Neural crest cell (in vitro differentiated cells): ENCODE measurements at places on chromosomes 5 and 9. TPM values are rescaled to one million over a fixed set of nuclear protein-coding genes. Genes with fewer than 3 reads are reported as not detected.

GRCh38 chr9:107118863-107119624 lies 164.0 kb upstream of the RAD23B start:
- no peak for DNase-seq

- no peak for DNase-seq
Measured at GRCh38 chr9:90085633-90086032, 480.8 kb downstream of the GADD45G start.

DNA sequence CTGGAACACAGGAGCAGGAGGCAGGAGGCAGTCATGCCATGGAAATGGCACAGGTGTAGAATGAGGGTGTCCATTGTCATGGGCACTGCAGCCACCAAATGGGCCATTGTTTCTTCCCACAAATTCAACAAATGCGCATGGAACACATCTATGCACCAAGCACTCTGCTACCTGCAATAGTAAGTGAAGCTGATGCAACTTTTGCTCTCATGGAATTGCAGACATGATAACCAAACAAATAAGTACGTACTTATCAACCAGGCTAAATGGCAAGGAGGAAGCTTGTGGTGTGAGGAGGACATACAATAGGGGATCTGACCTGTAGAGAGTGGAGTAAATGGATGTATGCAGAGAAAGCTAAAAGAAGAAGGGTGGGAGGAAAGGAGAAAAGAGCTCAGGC lies 116.8 kb downstream of the TRIM36 start:
- no peak for DNase-seq

The FGF1 gene
- not detected in 2 replicates for total RNA-seq

The LRRC70 gene
- 0.19 and 0.34 TPM in 2 replicates for total RNA-seq
